ENCODE measurements at places on chromosomes 4 and X.

DNA sequence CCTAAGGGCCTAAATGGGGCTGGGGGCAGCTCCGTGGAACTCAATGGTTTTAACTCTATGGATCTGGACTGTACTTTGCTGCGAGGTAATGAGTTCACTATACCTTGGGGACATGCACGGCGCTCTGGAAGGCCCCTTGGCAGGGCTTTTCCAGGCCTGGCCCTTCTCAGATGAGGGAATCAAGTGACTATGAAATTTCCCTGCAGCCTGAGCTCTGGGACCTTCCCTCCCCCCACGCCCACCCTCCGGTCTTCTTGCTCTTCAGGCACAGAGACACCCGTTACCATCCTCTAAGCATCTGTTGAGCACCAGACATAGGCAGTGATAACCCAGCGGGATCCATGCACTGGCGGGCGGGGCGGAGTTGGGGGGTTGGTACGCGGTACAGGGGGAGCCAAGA lies 109.2 kb downstream of the PSAPL1 start:
- DNase-seq, result no peak

- DNase-seq, result no peak
Measured at GRCh38 chr4:176988226-176988625, 195.5 kb upstream of the VEGFC start.

GRCh38 chr4:90126805-90127204 lies 389 bp upstream of the CCSER1 start:
- DNase-seq, result no peak

DNA sequence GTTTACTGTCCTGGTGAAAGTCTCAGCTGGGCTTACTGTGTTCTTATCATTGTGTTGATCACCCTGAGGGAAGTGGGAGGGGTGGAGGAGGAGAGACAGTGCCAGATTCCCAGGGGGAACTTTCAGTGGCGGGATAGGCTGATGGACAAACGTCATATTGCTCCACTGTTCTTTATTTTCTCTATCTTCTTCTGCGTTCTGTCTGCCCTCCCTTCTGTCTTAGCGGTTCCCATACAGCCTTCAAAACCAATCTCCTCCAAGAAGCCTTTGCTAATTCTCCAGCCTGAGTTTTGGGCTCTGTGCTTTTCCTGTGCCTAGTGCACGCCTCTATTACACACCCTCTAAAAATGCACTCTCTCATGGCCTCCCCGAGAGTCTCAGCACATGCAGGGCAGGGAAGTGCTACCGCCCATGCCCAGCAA lies 448.7 kb upstream of the FAT1 start:
- no peak for DNase-seq

DNA sequence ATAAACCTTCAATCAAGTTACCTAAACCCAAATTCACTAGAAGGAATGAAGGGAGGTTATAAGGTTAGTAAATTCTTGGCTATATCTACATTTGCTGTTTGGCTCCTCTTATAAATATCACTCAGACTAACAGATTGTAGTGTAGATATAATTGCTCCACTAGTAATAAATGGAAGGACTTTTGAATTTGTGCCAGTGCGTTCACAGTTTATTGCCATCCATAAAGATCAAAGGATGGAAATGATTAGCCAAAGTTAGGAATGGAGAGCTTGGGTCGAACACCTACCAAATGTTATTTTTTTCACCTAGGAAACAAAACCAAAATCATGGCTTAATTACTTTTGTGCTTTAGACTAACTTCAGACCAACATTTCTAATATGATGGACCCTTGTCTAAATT lies 9.2 kb downstream of the DTHD1 start:
- DNase-seq, result no peak

DNA sequence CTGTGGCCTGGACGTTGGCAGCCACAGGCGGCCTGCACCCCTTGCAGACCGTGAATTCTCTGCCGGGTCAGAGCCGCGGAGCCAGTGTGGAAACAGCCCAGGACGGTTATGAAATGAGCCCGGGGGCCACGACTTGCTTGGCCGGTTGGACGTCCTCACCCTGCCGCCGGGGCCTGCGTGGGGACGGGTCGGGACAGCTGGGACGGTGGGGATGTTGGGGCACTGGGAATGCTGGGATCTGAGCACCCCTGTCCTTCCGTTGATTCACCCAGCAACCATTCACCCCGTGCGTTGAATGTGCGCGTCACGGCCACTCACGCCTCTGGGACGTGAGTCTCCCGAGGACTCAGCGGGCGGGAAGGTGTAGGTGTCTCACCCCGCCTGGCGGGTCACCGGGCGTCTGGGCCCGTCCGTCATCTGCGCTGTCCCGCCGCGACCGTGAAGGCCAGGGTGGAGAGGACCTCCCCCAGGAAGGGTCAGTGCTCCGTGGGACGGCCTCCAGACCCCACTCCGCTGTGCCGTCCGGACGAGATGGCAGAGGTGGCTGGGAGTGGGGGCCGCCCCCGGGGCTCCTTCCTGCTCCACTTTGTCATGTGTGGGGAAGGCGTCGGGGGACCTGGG lies 4.5 kb upstream of the PLCXD1 start:
- no peak for DNase-seq

- no peak for DNase-seq
Measured at GRCh38 chr4:139857021-139857420, 191.4 kb downstream of the MGST2 start.

DNA sequence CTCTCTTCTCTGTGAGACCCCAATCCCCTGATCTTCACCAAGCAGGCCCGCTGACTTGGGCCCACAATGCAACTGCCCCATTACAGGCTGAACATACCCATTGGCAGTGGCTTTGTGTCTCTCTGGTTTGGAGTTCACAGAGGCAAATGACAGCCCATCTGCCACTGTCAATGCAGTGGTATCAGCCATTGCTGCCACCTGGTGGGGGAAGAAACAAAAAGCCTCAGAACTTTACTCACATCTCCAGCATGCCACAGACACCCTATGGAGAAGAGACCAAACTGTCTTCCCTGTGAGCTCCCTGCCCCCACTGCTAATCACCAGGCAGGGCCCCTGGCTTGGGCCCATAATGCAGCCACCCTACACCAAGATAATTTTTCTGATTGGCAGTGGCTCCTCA lies 729.3 kb upstream of the ACTRT1 start:
- DNase-seq, result no peak

Measured in T-helper 2 cell treated with Interferon-gamma antibody and Interleukin-4, amounts not matched to agents 5 μg/mL and 100 μg/mL, for 36 hours (primary cell).